Pulmonary artery endothelial cell (primary cell): ENCODE measurements at places on chromosomes 13 and 19. TPM values are rescaled to one million over a fixed set of nuclear protein-coding genes. Genes with fewer than 3 reads are reported as not detected.

The CYTH2 gene
- 58.2 and 68.4 TPM in 2 replicates for total RNA-seq

The CCDC8 gene
- 0.07 and 0.25 TPM in 2 replicates for total RNA-seq

The ETHE1 gene
- total RNA-seq: 69.9 and 81.1 TPM in 2 replicates

The KLK15 gene
- not detected in 2 replicates for total RNA-seq

The TMEM272 gene
- total RNA-seq: not detected in 2 replicates

GRCh38 chr19:48646722-48647216 is 782 bp upstream of the CA11 start:
- DNase-seq: no peak

DNA sequence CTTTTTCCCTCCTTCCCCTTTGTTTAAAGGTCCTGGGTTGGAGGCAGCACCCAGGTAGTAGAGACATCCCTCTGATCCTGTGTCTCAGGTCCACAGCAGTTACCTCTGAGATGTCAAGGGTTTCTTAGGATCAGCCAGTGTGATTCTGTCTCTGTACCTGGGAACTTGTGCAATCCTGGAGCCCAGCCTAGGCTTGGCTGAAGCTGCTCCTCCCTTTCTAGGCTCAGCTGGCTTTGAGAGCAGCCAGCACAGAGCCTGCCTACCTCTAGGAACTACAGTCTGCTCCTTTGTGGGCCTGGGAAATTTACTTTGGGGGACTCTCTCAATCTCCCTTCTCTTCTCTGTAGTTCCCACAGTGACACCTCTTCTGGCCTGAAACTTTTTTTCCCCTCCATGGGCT is 171.6 kb downstream of the MTUS2 start:
- no peak for DNase-seq

DNA sequence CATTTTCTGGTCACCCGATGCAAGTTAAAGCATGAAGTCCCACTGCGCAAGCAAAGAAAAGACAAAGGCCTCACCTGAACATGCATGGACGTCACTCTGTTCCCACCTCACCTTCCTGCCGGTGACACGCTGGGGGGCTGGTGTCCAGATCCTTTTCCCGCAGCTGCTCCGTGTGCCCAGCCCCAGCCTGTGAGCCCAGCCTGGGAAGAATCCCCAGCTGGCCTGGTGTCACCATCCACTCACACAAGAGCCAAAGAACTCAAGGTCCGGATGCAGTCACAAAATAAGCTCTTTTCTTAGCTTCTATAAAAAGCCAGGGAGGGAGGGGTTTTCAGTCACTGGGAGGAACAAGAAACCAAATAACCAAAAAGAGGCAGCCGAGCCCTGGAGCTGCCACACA is 249.9 kb downstream of the COL4A1 start:
- no peak for DNase-seq

DNA sequence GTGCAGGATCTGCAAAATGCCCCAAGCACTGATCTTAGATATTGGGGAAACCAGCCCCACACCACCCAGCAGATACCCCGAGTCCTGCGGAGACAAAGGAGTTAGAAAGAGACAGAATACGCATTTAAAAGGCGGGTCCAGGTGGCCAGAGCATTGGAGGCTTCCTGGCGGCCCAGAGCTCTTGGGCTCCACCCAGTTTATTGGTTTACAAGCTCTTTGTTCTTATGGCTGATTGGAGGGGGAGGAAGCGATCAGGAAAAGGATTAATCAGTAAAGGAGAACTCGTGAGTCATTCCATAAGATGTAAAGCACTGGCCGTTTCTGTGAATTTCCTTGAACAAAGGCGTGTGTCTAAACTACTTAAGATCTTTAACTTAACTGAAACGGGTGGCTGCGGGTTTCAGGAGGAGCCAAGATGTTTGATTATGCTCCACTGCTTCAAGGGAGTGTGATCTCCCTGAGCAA is 926 bp downstream of the ZNF587 start:
- DNase-seq: peak; percentile 29
